Stimulated activated CD8-positive, alpha-beta memory T cell treated with anti-CD3 and anti-CD28 coated beads, Interleukin-2, amount 100 ng/mL, for 1 hour (primary cell): ENCODE measurements at places on chromosomes 1 and 21.

DNA sequence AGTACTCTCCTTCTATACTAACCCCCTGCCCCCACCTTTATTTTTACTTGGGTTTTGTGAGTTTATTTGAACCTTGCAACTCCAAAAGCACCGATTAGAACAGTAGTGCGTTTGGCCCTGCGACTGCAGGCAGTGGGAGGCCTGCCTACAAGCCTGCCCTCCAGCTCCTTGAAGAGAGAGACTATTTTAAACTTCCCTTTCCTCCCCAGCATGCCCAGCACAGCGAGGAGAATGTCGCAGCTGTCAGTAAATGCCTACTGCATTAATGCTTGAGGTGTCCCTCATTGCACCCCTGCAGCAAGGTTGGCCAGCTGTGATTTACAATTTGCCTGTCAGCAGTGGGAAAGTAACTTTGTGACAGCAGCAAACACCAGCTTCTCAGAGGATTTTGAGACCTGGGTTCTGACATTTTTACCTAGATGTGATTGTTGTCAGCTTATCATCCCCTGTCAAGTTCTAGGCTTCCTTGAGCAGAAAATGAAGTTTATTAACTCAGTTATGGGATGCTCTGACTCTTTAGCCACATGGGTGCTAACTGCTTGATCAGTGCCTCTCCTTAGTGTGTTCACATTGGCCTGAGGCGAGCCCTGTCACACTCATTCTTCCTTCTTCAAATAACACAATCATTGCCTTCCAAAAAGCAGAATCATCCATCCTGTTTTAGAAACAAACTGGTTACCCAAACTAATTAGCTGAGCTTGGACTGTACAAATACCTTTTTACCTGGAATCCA is 170.6 kb downstream of the PDE4B start:
- DNase-seq, result no peak

DNA sequence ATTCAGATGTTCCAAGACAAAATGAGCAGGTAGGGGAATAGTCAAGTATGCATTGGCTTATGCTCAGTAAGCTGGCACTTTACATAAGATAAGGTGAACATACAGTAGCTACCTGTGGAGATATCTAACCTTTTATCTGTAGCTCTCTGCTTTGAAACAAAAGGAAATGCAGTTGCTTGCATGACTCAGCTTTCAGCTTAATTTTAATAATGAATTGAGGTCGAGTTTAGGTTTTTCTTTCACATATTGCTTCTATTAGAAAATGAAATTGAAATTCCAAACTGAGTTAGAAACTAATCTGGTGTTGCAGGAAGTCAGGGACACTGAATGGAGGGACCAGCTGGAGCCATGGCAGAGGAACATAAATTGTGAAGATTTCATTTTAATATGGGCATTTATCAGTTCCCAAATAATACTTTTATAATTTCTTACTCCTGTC is 8.3 kb downstream of the FRRS1 start:
- DNase-seq, result no peak

- no peak for DNase-seq
These were observed 27.1 kb upstream of the PLEKHM2 start for GRCh38 chr1:15657021-15657420.

- DNase-seq, result no peak
These were observed 3.0 kb downstream of the SDE2 start for GRCh38 chr1:225995919-225996864.

- DNase-seq, result peak; percentile 16
These were observed 66.9 kb upstream of the LRIF1 start for GRCh38 chr1:111030590-111030989.

GRCh38 chr1:221279146-221279545 is 399.9 kb downstream of the HLX start:
- DNase-seq, result no peak

- DNase-seq, result no peak
These were observed 2.6 kb downstream of the CHML start for GRCh38 chr1:241637604-241638003.

DNA sequence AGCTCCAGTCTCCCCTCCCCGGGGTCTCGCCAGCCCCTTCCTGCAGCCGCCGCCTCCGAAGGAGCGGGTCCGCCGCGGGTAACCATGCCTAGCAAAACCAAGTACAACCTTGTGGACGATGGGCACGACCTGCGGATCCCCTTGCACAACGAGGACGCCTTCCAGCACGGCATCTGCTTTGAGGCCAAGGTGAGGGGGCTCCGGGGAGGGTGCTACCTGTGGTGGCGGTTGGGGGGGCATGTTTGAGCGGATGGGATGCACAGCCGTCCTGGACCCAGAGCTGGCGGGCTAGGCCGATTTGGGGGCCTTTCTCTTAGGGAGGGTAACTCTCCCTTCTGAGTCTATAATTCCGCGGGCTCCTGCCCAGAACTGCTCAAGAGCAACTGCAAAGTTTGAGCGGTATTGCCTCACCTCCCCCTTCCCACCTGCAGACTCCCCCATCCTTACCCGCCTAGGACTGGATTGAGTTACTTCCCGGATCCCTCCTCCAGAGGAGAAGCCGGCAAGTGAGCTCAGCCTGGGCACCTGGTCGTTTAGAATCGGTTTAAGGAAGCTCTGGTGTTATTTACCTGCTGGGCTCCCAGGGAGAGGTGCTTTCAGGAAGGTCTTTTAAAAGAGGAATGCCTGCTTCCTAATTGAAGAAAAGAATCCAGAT is 730 bp downstream of the NOS1AP start:
- DNase-seq, result no peak

GRCh38 chr1:41870076-41870562 is 48.6 kb downstream of the HIVEP3 start:
- no peak for DNase-seq

GRCh38 chr1:20834780-20835179 is 47.7 kb upstream of the HP1BP3 start:
- DNase-seq, result no peak

DNA sequence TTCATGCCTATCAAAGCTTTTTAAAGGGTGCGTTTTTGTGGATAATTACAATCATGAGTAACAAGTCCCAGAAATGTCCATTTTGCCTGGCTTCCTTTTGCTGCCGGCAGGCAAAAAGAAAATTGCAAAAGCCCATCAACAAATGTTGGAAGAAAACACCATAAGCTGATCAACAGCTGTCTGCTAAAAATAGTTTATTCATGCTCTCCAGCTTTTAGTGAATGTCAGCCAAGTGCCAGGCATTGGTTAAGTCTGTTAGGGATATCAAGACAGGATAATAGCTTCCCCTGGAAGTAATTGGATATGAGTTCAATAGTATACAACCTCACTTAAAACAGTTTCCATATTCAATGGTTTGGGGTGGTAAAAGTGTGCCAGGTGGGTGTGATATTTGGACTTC is 13.6 kb upstream of the AGMAT start:
- no peak for DNase-seq

GRCh38 chr1:212226467-212226866 is 58.7 kb upstream of the PPP2R5A start:
- DNase-seq, result no peak

GRCh38 chr21:38631676-38632075 is 133.4 kb upstream of the ERG start:
- no peak for DNase-seq

DNA sequence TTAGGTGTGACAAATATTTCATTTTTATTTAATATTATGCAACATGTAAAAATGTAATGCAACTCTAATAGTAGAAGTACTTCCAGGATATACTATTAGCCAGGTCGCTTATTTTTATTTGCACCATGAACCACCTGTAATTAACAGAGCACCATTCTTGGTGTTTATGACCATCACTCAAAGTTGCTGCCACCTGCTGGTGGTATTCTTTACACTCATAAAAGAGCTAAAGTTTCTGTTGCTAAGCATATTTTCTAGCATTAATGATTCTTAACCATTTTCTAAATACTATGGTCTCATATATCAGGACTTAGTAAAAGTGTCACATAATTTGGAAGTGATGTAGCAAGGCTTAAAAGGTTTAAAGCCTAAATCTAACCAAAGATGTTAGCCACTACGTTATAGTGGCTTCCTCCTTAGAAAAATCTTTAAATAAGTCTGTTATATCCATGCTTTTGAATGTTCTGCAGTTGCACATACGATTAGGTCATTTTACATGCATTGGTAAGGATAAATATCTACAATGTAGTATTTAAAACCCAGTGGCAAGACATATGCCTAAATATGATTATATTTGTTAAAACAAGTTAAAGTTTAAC is 244.5 kb downstream of the NEGR1 start:
- no peak for DNase-seq

DNA sequence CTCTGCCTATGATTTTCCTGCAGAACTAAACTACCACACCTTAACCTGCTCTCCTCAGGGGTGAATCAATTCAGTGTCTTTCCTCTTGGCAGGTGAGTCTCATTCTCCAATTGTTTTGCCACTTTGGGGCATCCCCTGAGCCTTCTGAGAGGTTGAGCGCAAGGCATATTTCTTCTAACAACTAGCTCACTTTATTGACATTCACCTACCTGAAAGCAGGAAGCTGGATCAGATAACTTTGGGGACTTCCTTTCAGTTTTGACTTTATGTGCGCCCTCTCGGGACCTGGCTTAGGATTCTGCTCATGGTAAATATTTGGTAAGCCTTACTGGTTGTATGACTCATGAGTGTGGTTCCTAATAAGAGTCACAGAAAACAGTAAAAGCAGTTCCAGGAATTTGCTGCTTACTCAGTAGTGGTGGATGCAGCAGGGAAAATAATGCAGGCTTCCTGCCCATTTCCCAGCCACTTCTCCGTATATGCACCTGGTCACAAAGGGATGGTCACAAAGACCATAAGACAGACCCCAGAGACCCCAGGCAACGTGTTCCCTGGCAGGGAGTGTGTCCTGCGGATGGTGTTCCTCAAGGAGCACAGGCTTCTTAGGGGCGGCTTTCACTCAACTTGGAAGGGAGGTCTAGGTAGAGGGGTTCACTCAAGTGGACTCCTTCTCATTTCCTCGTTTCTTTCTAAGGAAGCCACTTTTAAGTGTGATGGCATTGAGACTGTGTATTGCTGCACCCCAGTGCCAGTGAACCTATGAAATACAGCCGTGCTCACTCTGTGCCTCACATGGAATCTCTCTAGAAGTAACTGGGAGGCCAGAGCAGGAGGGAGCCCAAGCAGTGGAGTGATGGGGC is 22.0 kb upstream of the BATF3 start:
- no peak for DNase-seq

DNA sequence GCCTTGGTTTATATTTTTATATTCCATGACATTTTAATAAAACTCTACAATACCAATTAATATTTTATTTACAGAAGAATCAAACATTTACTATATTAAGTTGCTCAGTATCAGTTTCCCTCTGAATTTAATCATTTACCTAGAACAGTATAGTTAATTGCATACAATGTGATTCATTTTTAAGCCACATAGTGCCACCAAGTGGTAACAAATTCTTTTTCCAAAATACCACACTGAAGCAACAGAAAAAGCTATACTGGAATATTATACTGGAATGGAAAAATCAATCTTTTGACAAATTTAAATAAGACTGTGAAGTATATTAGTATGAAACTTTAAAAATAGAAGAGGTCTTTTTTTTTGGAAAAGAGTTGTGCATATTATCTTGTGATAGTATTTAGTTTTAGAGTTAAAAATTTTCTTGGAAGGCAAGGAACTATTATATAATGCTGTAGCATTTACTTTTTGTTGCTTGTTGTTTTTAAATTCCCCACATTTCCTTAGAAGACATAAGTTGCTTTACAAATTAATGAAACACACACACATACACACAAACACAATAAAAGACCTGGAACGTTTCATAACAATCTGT is 57.3 kb downstream of the ZNF644 start:
- DNase-seq, result no peak

DNA sequence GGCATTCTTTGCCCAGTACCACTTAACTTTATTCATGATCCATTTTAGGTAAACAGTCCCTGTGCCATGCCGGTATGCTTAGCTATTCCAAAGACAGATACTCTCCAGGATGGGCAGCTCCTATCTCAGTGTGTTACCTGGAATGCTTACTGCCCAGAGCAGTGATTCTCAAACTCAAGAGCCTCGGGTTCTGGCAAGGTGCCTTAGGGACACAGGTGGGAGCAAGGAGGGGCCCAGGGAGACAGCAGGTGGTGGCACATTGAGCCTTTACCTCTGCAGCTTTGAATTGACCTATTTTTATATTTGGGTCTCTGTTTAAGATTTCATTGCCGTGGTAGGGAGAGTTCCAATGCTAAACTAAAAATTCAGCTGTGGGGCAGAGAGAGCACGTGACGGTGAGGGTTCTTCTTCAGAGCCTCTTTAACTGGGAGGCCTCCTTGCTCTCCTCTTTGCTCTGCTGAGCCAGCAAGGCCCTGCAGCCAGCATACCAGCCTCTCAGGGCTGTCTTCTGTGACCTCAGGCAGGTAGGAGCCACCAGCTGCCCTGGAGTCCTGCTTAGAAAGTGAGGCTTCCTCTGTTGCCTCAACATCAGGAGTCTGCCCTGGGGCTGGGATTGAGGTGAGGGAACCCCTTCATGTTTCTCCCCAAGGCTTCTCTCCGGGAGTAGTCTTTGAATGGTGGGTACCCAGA is 20.2 kb downstream of the PHGDH start:
- no peak for DNase-seq

DNA sequence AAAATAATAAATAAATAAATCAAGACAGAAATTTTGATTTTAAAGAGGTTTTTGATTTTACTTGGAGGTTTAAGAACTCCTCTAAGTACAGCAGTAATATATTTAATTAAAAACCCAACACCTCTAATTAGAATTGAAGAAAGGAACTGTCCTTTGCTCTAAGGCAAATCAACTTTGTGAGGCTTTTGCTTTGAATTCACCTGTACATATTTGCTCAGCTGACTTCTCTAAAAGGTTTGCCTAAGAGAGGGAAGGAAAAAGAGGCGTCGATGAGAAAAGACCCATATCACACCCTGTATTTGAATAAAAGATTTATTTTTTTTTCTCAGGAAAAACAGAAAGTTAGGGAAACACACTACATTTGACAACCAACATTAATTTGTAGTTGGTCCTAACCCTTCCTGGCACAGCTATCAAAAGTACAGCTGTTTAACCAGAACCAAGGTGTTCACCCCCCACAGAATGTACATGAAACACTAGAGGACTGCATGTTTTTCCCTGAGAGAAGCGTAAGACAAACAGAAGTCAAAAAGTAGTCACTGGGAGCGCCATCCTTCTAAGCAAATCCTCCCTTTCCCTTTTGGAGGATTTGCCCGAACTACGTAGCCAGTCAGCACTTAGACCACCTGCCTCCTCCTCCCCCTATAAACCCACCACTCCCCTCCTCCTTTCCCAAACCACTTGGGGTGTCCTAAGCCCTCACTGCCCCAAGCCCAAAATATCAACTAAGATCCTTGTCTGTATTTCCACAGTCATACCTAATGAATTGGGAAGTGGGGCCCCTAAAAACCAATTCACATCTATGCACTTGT is 4.9 kb downstream of the MCL1 start:
- no peak for DNase-seq

GRCh38 chr1:56345831-56346230 is 233.5 kb downstream of the PLPP3 start:
- DNase-seq, result no peak

DNA sequence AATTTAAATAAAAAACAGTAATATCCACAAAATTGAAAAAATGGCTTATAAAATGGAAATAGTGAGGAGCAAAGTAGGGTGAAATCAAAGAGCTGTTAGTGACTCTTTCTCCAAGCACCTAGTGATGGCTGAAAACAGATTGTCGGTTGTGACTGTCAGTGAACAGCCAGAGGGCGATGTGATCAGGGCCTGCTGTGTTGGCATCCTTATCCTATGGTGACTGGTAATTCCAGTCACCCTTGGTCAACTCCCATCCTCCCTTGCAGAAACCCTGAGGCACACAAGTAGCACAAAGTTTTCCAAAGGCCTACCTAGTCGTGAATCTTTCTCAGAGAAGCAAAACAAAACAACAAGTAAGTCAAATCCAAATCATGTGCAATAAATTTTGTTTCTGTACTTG is 599.8 kb upstream of the CXADR start:
- DNase-seq, result no peak

GRCh38 chr1:7505771-7506453 is 265.2 kb upstream of the VAMP3 start:
- DNase-seq, result no peak

- no peak for DNase-seq
These were observed 12.4 kb downstream of the ASAP3 start for GRCh38 chr1:23471473-23472075.
